Inflammatory macrophage treated with lipopolysaccharide for 1 hour (primary cell): ENCODE measurements at places on chromosomes 7 and 10.

DNA sequence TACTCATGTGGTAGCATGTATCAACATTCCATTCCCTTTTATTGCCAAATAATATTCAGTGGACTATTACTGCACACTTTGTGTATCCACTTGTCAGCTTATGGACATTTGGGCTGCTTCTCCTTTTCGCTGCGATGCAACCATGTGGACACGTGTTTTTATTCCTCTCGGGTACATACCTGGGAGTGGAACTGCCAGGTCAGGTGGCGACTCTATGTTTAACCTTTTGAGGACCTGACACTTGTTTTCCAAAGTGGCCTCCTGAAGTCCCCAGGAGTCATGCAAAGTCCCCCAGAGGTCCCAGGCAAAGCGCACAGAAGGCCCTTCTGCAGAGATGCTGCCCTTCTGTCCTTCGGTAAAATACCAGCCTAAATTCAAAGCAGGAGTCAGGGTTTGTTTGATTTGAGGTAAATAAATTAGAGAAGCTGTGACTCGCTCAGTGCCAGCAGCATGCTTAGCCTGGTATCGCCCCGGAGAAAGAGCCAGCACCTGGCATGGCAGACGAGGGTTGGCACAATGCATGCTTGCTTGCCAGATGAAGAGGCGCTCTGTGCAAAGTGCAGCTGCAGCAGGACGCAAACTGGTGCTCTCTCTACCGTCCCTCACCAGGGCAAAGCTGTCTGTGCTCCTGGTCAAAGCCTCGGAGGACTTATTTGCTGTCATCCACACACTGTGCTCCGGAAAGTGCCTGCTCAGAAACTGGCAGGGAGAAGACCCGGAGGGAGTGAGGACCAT, 37.8 kb downstream of the HIPK2 start:
- no peak for DNase-seq

- DNase-seq = peak; percentile 33
Measured at GRCh38 chr7:84194484-84195271, at the start of gene SEMA3A. Gene SEMA3A (minus strand): TSS chr7:84194789. CDS start chr7:84194586, 203 bp downstream.

DNA sequence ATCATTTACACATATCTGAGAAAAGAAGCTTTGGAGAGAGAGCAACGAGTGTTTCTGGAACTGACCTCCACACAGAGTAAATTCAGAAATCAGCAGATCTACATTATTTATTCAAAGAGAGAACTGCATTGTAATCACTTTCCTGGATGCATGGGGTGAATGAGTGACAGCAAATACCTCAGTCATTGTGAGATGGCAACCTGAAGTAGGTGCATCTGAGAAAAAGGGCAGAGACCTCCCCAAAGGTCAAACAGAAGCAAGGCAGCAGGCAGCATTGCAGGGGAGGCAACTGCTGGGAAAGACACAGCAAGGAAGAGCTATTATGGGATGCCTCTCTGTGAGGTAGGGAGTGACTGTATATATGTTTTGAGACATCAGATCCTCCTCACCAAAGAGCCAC, 26.5 kb upstream of the SMIM30 start:
- no peak for DNase-seq

GRCh38 chr7:32501522-32501921, 6.2 kb downstream of the AVL9 start:
- DNase-seq = no peak

DNA sequence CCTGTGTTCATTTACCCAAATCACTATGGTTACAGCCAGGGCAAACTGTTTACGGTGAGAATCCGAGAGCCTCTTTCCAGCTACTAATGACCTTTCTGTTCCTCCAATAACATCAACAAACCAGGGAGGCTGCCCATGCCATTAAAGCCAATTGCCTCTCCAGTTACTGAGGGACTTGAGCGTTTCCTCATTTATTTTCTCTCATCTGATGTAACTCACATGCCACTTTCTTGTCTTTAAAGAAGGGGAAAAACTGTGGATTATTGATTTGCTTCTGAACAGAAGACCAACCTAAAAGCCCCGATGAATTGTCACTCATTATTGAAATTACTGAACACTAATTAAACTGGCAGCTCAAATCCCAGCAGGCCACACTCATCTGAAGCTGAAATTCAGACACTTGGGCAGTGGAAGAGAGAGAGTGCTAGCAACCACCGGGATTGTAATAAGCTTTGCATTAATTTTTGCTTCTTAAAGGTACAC, 595.8 kb upstream of the MKI67 start:
- DNase-seq = no peak

DNA sequence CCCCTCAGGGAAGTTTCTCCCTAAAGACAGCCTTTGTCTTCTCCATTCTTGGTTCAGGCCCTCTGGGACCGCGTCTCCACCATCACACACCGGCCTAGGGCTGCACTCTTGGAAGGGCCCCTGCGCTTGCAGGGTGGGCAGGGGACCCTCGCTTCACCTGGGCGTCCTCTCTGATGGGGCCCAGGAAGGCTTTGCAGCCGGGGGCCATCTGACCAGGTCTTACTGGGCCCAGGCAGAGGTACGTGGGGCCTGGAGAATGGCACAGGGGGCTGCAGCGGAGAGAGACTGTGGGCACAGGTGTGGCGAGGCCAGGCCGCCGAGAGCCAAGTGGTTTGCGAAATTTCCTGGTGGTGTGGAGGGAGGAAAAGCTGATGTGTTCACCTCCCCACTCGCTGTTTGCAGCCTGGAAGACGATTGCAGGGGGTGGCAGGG, 44.4 kb downstream of the ALOX5 start:
- DNase-seq = no peak

DNA sequence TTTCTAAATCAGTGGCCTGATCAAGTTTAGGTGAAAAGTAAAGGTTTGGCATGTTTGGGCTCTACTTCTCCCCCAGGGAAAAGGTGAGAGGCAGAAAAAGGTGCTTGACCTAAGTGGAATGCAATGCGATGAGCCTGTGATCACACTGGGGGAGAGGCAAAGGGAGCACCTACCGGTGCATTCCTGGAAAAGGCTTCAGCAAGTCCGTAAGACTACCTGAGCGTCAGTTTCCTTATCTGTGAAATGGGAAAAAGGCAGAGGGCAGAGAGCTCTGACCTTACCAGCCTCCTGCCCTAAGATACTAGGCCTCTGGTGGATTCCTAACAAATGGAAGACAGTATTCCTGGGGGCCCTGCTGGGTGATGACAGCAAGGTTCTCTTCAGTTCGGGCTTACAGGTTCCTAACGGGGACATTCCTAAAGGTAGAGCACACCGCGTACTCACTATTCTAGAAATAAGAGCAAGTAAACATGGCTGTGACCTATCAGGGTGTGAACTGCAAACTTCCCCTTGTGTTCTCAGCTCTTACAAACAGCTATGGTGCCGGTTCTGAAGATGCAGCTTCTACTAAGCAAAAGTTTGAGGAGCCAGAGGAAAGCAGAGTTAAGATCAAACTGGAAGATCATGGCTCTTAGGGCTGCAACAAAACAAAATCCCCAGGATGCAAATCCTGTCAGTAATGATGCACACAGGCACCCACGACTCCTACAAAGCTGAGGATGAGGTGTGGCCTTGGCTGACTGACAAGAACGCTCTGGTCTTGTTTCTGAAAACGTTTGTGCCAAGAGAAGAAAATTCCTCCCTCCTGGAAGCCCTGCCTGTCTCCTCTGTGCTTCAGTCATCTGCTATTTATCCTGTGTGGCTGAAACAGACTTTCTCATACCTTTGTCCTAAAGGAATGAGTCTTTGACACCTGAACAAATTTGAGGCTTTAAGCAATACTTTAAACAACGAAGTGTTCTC, 13.3 kb upstream of the ACSL5 start:
- no peak for DNase-seq

DNA sequence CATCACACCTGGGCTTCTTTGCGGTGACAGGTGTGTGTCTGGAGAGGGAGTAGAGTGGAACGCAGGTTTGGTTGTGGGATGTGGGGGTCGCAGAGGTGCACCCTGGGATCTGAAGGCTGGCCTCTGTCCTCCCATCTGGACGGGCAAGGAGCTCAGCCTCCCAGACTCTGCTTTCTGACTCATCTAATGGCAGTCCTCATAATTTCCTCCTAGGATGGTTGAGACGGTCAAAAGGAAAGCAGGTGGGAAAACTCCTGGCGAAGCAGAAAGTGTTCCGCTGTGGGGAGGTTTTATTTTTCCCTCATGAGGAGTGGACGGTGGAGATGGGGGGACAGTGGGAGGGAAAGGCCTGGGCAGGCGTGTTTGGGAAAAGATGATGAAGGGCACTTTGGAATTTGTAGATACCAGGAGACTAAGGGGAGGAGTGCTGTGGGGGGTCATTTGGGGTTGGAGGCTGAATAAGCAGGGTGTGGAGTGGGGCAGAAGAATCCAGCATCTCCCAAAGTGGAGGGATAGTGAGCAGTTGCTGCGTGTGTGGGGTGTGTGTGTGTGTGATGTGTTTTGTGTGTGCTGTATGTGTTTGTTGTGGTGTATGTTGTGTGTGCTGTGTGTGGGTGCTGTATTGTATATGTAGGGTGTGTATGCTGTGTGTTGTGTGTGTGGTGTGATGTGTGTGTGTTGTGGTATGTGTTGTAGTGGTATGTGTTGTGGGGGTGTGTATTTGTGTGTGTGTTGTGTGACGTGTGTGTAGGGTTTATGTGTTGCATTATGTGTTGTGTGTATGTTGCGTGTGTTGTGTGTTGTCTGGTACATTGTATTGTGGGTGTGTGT, 97.2 kb upstream of the PODXL start:
- no peak for DNase-seq

- no peak for DNase-seq
Measured at GRCh38 chr10:126568809-126569385, 101.6 kb downstream of the C10orf90 start.

DNA sequence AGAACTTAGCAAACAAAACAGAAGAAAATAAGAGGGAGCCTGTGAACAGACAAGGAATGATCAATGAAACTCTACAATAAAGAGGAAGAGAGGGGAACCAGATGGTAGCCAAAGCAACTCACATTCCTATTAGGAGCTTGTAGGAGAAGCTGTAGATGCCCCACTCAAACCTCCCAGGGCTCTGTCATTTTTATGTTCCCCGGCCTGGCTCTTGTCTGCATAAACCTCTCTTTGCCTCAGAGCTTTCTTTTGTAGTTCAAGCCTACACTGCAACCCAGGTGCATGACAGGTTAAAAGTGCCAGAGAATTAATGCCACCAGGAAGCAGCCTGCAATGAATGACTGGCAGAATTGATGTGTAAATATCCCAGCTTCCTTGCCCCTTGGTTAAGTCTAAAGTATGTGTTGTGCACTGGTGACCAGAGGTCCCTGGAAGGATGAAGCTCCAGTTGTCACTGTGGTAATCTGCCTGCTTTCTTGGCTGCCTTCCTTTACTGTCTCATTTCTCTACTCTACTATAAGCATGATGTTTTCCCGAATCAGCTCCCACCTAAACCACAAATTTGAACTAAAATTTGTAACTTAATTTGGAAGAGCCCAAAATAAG, 40.4 kb downstream of the HDAC9 start:
- no peak for DNase-seq

DNA sequence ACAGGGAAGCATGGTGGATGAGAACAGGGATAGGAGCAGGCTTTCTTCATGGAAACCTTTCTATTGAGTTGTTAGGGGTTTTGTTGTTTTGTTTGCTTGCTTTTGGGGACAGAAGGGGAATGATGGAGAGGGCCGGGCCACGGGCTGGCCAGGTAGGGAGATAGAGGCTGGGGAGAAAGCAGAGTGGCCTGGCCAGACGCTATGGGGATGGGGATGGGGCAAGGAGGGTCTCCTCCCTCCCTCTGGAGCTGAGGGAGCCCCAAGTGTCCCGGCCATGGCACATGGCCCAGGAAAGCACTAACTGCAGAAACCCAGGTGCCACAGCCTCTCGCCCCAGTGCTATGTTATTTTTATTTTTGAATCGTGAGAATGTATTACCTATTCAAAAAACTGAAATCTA, 10.0 kb downstream of the AOC1 start:
- DNase-seq = no peak

- no peak for DNase-seq
Measured at GRCh38 chr7:43586251-43586900, 3.5 kb downstream of the STK17A start.

GRCh38 chr10:28147706-28148105, 148.8 kb upstream of the ODAD2 start:
- DNase-seq = no peak

DNA sequence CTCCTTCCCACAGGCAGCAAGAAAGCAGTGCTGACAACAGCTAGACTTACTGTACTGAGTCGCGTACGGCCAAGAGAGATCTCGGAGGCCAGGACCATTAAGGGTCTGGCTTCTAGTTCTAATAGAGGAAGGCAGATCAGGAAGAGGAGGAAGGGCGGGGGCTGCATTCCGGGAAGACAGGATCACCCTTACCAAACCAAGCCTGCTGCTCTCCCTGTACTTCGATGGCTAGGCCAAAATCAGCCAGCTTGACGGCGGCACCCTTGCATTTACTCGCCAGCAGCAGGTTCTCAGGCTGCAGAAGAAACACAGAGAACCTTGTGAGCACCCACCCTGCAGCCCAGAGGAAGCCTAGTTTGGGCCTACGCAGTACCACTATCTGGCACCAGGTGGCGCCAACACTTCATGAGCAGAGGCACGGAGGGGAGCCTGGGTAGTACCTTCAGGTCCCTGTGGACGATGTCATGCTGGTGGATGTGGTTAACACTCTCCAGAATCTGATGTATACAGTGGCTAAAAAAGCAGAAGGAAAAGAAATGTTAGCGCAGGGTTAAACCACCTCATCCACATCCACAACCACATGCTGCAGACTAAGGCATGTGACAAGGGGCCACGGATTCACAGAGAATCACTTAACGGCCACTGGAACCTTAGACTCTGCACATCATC, 25.4 kb downstream of the CAMK2G start:
- DNase-seq = peak; percentile 70

DNA sequence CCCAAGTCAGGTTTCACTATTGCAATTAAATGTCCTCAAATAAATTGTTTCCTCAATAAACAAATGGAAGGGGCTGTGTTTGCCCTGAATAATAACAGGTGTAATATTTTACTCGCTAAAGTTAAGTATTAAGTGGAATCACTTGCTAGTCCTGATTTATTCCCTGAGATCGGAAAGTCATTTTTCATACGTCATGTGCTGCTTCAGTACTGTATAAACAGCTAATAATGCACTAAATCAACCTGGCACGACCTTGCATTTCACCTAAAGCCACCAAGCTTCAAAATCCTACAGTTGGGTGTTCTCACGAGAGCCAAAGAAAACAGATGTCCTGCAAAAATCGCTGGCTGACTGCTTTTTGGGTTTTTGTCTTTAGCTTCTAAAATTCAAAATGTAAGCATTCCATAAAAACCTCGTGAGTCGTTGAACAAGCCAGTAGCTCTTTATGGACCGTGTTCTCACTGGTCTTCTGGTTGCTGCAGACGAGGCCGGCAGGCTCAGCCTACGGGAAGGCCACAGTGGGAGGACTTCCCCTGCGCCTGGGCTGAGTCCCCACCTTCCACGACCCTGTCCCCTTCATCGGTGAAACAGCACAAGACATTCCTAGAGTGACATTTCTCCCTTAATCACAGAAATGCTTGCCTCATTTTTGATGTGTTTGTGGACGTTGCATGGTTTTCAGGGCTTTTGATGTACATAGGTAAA, 17.9 kb upstream of the MNX1 start:
- DNase-seq = no peak

DNA sequence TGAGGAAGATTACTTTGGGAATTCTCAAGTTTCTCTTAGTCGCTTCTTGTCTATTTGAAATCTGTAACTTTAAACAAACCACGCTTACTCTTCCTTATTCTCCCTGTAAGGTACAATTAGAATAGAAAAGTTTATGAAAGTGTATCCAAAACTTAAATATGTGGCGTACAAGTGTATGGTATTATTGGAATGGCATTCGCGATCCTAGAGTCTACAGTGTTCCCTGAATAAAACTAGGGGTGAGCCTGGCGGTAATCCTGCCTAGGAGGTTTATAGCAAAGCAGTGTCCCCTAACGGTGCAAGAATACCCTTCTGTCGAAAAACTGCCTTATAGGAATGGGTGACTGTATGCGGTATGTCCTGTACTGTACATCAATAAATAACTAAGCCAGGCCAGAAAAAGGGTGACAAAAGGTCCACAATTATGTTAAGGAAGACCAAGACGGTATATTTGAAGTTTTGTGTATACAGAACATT, 1.2 kb downstream of the TASOR2 start:
- DNase-seq = no peak
